ENCODE measurements at places on chromosomes 6 and 20.

GRCh38 chr6:52161689-52162438 is 24.3 kb upstream of the IL17A start:
- peaks cover 25% of the 10 kb centered on the region for H3K27me3 ChIP-seq
- peak overlapping the region; percentile 82 for H3K27ac ChIP-seq
- H3K4me1 ChIP-seq, result peaks cover 30% of the 10 kb centered on the region

GRCh38 chr6:167506443-167507301 is 181.8 kb downstream of the TTLL2 start:
- no peaks in the 10 kb centered on the region for H3K36me3 ChIP-seq
- H3K4me3 ChIP-seq, result no peak overlapping the region
- DNase-seq, result no peak
- H3K27me3 ChIP-seq, result no peaks in the 10 kb centered on the region
- H3K27ac ChIP-seq, result no peak overlapping the region

DNA sequence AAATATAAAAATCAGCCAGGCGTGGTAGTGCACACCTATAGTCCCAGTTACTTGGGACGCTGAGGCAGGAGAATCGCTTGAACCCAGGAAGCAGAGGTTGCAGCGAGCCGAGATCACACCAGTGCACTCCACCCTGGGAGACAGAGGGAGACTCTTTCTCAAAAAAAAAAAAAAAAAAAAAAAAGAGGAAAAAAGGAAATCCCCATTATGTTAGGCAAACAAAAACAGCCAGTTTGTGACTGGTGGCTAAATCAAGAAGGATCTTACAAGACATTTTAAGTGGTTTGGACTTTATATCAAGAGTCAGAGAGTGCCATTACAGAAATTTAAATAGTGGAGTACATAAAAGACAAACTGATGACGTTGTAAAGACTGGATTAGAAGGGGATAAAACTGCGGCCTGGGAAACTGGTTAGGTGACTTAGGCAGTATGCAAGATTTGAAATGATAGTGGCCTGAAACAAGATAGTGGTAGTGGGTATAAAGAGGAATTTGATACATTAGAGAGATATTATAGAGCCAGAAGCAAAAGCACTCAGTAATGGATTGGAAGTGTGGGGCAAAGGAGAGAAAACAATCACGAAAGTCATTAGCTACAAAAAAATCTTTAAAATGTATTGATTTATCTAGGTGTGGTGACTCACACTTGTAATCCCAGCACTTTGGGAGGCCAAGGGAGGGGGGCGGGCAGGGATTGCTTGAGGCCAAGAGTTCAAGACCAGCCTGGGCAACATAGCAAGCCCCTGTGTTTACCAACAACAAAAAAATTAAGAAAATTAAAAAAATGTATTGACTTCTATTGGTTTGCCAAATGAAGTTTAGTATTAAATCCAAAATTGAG is 1.7 kb upstream of the MYO6 start:
- DNase-seq, result no peak
- no peaks in the 10 kb centered on the region for H3K36me3 ChIP-seq
- H3K27me3 ChIP-seq, result peaks cover 56% of the 10 kb centered on the region
- H3K27ac ChIP-seq, result no peak overlapping the region
- H3K4me3 ChIP-seq, result peak overlapping the region; percentile 2
- H3K4me1 ChIP-seq, result peaks cover 4% of the 10 kb centered on the region

- peak overlapping the region; percentile 29 for H3K27ac ChIP-seq
- H3K36me3 ChIP-seq, result no peaks in the 10 kb centered on the region
- peaks cover 38% of the 10 kb centered on the region for H3K4me1 ChIP-seq
- H3K4me3 ChIP-seq, result no peak overlapping the region
- DNase-seq, result peak; percentile 63
Measured at GRCh38 chr6:129500958-129501739, 208.8 kb downstream of the ARHGAP18 start.

DNA sequence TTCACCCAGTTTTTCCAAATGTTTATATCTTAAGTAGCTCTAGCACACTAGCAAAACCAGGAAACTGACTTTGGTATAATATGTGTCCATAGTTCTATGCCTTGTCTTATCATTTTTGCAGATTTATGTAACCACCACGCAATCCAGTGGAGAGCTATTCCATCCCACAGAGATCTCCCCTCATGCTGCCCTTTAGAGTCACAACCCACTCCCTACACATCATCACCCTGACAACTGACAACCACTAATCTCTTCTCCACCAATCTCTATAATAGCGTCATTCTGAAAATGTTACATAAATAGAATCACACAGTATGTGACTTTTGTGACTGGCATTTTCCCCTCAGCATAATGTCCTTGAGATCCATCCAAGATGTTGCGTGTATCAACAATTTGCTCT is 29.1 kb downstream of the HLA-DRB5 start:
- DNase-seq, result no peak
- no peak overlapping the region for H3K4me3 ChIP-seq
- H3K27me3 ChIP-seq, result peaks cover 24% of the 10 kb centered on the region
- H3K4me1 ChIP-seq, result no peaks in the 10 kb centered on the region

DNA sequence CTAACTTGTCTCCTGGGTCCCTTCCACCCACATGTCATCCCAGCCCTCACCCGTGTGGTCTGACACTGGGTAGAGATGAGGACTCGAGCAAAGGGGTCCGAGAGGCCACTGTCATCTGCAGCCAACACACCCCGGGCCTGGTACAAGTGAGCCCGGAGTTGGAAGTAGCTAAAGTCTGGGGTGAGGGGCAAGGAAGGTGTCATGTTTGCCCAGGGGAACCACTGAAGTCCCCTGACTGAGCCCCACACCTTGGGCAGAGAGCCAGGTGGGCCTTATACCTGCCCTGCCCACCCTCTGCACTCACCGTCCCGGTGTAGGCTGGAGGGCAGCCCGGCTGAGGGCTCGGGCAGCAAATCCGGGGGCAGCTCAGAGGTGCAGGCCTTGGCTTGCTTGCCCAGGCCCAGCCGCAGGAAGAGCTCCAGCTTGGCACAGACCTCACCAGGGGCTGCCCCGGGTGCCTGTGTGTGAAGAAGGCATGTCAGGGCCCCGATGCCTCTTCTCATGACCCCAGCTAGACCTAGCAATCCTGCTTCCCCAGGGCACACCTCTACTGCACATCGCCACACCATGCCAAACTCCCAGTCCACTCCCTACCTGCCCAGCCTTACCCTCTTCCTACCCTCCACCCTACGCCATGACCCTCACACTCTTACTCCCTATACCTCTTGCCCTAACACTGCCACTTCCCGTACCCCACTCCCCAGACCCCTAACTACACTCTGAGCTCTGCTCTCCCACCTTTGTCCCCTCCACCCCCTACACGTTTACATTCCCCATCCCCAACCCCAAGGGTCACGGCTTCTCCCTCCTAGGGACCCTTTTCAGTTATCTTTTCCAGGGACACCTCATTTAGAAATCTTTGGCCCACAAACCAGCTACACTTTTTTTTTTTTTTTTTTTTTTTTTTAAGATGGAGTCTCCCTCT is 31.7 kb upstream of the SPAG4 start:
- no peaks in the 10 kb centered on the region for H3K27me3 ChIP-seq
- H3K27ac ChIP-seq, result no peak overlapping the region
- no peak for DNase-seq

- H3K36me3 ChIP-seq, result no peaks in the 10 kb centered on the region
- H3K4me3 ChIP-seq, result no peak overlapping the region
- no peak overlapping the region for H3K27ac ChIP-seq
- DNase-seq, result no peak
- no peaks in the 10 kb centered on the region for H3K4me1 ChIP-seq
Measured at GRCh38 chr20:24674921-24675605, 205.6 kb downstream of the SYNDIG1 start.

DNA sequence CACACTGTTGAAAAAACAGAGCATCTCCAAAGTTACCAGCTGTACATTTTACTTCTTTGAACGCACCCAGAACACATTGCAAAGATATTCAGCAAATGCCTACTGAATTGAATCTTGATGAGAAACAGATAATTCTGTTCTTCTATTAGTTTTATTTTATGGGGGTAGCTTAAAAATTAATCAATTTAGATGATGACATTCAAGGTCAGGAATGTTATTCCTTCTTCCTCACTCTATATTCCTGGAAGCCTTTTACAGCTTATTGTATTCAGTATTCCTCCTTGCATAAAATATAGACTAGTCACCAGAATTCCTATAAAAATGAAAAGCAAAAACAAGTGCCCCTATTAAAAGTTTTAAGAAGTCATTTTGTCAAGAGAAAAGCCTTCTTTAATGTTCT is 21.4 kb upstream of the GMDS start:
- no peak for DNase-seq
- H3K4me1 ChIP-seq, result no peaks in the 10 kb centered on the region
- no peak overlapping the region for H3K27ac ChIP-seq
